ENCODE measurements at places on chromosomes 2 and 18.

DNA sequence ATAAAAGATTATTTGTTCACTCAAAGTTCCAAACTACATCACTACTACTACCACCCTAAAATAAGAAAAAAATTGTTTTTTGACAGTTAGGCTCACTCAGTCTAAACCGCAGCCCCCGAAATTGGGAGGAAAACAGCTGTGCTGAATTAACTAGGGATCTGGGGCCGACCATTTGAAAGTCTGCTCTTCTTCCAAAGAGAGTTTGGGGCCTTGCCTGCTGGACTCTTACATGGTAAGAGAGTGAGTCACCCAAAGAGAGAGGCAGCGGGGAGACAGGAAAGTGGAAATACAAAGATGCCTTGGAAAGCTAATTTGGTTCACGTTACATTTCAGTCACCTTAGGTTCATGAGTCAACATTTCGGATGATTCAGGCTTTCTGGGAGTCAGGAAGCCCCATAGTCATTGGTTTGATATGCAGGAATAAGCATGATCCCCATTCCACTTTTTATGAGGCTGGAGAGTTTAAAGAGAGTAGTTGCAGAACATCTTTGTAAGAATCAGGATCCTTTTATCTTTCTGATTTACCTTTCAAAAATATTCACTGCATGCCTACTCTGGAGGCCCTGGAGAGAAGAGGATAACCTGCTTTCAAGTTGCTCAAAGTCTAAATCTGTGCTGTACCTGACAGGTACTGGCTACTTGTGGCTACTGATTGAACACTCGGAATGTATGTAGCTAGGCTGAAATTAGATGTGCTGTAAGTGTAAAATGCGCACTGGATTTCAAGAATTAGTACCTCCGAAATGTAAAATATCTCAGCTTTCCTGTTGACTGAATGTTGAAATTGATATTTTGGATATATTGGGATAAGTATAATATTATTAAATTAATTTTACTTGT lies 995 bp upstream of the RTN4 start:
- DNase-seq = peak; percentile 25

- DNase-seq = no peak
Observed at GRCh38 chr2:17043173-17043572, 377.5 kb upstream of the CYRIA start.

GRCh38 chr2:2912731-2913130 lies 464.9 kb downstream of the EIPR1 start:
- DNase-seq = no peak

DNA sequence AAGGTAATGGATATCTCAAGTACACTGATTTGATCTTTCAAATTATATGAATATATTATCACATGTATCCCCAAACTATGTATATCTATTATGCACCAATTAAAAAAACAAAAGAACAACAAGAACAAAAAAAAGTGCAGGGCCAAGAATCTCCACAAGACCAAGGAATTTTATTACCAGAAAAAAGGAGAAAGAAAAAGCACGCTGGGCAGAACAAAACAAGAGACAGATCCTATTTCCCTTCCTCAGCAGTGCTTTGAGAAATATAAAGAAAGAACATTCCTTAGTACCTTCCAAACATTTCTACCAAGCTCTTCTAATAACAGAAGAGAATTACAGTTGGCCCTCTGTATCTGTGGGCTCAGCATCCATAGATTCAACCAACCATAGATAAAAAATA lies 144.7 kb upstream of the CREB1 start:
- no peak for DNase-seq

- no peak for DNase-seq
Observed at GRCh38 chr18:60503199-60503598, 130.6 kb upstream of the MC4R start.

DNA sequence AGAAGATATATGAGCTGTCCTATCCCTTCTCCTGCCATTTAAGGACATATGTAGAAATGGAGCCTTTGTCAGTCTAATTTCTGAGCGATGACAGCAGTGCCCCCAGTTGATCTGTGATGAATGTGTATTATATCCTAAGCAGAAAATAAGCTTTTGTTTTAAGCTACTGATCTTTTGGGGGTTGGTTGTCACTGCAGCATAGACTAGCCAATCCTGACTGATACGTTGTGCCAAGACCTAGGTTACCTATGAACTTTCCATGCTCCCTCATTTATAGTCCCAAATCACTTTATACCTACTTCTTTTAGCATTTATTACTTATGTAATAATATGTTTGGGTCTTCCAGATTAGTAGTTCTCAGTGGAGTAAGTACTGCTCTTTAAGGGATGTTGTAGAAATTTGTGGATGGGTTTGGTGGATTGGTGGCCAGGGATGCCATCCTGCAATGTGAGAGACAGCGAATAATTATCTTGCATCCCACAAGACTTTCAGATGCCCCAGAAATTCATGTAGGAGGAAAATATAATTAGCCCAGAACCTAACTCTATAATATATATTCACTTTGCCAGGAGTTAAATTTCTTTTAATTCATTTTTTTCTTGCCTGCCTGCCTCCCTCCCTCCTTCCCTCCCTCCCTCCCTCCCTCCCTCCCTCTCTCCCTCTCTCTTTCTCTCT lies 11.8 kb downstream of the SMAD4 start:
- no peak for DNase-seq

DNA sequence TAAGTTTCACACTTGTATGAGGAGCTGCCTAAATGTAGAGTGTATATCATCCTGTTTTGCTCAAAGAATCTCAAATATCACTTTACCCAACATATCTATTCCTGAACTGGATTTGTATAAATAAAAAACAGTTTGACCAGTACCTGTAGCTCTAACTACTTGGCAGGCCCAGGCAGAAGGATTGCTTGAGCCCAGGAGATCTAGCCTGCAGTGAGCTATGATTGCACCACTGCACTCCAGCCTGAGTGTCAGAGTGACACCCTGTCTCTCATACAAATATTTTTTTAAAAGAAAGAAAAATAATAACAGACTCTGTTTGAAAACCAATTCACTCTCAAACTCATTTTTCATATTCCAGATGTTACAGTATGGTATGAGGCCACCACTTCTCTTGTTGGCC lies 7.7 kb upstream of the LIMS2 start:
- DNase-seq = no peak

- no peak for DNase-seq
Observed at GRCh38 chr18:30639361-30639760, 403.2 kb downstream of the DSC3 start.

DNA sequence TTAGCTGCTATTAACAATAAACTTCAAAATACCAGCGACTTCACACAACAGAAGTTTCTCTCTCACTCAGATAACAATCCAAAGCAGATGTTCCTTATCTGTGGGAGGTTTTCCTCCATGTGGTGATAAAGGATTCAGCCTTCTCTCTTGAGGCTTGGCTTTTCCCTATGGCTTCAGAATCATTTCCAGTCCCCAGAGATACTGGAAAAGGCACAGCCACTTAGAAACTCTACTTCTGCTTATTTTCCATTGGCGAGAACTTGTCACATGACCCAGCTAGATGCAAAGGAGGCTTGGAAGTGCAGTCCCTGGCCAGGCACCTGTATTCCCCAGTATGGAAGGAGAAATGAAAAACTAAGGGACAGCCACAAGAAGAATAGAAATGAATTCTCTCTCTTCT lies 344.8 kb downstream of the MTX2 start:
- no peak for DNase-seq

DNA sequence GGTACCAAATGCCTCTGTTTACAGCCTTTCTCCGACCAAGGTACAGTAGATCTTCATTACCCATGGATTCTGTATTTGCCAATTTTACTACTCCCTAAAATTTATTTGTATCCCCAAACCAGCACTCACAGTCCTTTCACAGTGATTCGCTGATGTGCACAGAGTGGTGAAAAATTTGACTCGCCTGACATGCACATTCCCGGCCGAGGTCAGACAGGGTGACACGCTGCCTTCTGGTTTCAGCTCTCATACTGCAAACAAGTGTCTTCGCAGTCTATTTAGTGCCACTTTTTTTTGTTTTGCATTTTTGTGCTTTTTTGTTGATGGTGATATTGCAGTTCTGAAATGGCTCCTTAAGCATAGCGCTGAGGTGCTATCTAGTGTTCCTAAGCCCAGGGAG lies 71.0 kb downstream of the MAPK4 start:
- no peak for DNase-seq

DNA sequence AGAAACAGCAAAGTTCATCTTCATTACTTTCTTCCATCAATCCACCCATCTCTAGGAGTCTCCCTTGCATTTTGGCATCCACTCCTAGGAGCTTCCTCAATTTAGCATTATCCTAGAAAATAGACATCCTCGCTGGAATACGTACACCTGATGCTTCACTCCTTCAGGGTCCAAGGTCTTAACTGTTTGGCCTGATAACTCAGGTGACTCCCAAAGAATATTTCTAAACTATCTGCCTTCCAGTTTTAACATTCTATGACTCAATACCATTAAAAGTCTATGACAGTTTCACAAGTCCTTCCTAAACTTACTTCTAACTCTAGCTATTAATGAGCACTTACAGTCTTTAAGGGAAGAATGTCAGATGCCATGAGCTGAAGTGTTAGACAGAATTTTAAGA lies 26.5 kb upstream of the TLK1 start:
- no peak for DNase-seq

DNA sequence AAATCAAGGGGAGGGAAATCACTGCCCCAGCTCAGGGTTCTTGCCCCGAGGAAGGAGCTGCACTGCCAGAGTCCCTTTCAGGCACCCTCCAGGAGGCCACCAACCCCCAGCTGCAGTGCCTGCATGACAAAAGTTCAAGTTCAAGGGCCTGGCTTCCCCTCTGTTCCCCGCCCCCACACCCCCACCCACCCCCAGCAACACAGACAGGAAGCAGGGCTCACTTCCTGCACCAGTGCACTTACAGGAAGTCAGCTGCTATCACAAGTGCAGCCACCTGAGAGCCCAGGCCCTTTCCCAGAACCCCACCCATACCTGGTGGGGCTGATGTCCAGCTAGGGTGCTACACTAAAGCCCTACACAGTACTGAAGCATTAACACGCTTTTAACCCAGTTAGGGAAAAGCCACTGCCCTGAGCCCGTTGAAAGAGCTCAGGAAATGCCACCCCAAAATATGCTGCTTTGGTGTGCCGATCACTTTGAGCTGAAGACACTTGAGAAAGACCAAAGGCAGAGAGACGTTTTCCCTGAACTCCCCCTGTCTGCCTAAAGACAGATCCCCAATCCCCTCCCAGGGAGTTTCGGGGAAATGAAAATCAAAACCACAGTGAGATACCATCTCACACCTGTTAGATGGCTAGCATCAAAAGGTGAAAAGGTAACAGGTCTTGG lies 109.9 kb upstream of the CAB39 start:
- peak; percentile 24 for DNase-seq

DNA sequence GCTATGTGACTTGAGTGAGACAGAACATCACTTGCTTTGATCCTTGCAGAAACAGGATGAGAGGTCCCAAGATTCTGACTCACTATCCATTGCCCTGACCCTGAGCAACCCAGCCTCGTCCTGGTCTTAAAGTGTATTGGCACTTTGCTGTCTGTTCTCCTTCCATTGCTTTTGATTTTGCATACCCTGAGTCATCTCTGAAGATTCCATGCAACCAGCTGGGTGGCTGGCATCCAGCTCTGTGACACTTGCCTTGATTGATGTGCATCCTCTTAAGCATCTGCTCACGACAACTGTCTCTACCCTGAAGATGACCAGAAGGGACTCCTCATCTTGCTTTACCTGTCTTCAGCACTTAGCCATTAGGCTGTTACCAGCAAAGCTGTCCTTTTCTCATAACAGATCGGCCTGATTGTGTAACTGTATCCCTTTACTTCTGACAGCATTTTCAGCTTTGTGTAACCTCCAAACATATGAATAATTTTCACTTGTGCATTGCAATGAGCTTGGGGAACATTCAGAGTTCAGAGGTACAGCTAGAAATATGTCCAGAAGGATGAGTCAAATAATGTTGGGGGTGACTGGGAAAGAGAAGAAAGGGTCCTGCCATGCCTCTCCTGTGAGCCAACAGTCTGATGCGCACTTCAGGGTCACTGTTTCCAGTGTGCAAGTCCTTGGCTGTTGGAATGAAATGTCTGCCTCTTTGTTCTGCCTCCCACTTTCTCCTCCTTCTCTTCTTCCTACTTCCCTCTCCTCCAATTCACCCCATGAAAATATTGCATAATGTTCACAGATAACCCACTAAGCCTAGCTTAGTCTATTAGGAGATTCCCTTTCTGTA lies 249.7 kb upstream of the OSR1 start:
- DNase-seq = no peak

- no peak for DNase-seq
Observed at GRCh38 chr2:205738117-205738968, 56.0 kb downstream of the NRP2 start.

GRCh38 chr2:105357122-105357521 lies 19.8 kb downstream of the C2orf49 start:
- DNase-seq = no peak

- no peak for DNase-seq
Observed at GRCh38 chr2:134217924-134218323, 35.9 kb upstream of the MGAT5 start.

DNA sequence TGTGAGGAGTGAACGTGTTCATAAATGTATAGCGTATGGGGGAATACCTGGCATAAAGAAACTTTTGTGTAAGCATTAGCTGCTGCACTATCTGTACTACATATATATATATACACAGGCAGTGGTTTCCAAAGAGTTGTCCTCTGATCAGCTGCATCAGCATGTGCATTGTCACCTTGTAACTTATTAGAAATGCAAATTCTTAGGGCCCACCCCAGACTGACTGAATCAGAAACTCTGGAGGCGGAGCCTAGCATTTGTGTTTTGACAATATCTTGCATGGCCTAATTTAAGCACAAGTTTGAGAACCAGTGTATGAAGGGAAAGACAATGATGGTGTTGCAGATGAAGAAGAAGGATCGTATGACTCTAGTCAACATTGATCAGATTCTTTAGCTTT lies 299.5 kb downstream of the CCDC102B start:
- no peak for DNase-seq

GRCh38 chr2:2422621-2423020 lies 91.5 kb upstream of the MYT1L start:
- DNase-seq = no peak

GRCh38 chr18:78522507-78522906 lies 457.1 kb upstream of the SALL3 start:
- no peak for DNase-seq

GRCh38 chr2:70515938-70516337 lies 37.7 kb downstream of the TGFA start:
- no peak for DNase-seq

DNA sequence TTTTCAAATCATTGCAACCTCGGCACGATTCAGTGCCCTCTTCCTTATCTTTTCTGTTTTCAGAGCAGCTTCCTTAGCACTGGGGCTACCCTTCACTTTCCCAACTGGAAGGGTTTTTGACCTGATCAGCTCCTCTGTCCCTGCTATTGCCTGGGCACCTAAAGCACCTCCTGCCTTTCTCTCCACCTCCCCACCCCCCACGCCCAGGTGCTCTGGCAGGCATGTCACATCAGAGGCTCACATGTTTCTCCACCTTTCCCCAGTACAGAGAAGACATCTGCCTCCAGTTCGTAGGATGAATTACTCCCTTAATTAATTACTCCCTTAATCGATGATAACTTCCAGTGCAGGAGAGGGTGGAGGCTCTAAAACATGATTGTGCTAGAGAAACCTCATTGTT lies 88.7 kb upstream of the LCLAT1 start:
- no peak for DNase-seq

Data from effector CD4-positive, alpha-beta T cell (primary cell).